ENCODE measurements at places on chromosomes 6 and 20.
A peak's percentile ranks its signal among the peaks of the same experiment; 100 is the strongest.

DNA sequence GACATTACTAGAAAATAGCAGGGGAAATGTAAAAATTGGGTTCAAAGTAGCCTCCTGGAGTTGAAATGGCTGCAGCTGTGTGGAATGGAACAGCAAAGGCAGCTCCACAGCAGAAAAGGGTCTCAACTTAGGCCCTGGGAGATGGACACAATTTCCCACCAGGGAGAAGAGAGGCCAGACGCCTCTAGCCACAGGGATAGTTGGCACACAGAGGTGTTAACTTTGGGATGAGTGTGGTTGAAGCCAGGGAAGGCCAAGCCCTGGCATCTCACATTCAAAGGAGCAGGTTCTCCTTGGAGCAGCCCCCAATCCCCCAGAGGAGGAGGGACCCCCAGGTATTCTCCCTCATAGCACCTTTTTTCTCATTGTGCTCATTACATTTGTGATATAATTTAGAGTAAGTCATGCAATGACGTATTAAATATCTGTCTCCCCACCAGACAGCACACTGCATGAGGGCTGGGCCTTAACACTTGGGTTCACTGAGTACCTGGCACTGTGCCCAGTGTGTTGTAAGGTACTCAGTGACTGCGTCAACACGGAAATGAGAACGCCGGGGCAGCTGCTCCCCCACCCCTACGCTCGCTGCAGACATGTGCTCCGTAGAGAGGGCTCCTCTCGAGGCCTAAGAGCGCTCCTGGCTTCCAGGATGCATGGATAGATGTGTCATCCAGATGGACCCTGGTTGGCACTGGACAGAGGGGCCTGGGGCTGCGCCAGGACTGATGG, 76.0 kb upstream of the CD93 start:
- peak; percentile 13 for DNase-seq

DNA sequence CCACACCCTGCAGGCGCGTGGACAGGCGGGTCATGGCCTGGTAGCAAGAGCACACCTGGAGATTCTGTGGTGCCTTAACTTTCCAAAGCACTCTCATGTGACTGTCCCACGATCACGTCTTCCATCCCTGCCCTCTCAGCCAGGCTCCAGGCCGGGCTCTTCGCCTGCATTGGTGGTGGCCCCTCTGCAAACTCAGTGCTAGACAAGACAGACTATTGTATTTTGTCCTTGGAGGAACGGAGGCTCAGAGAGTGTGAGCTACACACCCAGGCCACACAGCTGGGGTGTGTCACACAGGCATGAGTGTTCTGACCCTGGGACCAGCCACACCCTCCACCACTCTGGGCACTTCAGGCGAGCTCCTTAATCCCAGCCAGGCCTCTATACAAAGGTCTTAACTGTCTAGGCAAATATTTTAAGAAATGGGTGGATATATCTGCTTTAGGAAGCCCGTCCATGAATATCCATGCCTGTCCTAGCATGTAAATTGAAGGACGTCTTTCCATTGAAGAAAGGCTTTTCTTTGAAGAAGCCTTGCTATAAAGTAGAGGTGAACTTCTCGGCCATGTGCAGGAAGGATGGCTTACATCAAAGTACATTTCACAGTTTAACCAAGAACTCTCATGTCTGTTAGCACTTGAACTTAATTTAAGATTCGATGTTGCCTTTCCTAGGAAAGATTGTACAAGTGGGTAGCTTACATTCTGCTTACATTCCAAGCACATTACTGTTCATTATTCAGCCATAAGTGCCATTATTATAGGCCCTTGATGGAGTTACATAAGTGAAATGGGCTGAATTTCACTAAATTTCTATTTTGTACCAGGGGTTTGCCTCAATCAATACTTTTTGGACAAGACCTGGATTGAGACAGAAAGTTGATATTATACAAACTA, 263.9 kb downstream of the DLL1 start:
- DNase-seq: no peak

GRCh38 chr20:51661609-51662178, 106.5 kb downstream of the ATP9A start:
- DNase-seq: no peak

DNA sequence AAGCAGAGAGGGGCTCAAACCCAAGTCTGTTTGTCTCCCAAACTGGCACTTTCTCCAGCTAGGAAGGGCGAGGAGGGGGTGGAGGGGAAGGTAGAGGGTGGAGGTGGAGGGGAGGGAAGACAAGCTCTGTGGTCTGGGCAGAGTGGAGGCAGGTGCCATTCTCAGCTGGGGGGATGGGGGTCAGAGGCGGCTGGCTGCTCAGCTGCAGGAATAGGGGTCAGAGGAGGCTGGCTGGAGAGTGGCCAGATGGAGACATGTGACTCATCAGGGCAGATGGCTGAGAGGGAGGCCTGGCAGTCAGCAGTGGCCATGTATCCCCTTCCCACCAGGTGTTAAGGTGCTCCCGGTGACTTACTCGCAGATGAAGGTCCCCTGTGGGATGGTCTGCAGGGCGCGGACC, 3.5 kb upstream of the SLC44A4 start:
- no peak for DNase-seq

DNA sequence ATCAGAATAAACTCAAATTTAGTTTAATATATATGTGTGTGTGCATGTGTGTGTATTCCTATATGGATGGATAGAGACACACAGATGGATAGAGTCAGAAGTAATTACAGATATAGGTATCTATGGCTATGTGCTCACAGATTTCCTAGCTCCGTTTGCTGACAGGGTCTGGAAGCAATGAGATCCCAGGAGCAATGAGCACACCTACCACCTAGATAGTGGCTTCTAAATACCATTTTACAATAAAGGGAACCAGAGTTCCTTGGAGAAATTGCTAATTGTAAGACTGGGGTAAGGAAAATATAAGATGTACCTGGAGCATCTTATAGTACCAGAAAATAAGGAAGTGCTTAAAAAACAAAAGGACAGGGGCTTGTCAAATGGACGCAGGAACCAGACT, 196.2 kb upstream of the PRDM1 start:
- no peak for DNase-seq

DNA sequence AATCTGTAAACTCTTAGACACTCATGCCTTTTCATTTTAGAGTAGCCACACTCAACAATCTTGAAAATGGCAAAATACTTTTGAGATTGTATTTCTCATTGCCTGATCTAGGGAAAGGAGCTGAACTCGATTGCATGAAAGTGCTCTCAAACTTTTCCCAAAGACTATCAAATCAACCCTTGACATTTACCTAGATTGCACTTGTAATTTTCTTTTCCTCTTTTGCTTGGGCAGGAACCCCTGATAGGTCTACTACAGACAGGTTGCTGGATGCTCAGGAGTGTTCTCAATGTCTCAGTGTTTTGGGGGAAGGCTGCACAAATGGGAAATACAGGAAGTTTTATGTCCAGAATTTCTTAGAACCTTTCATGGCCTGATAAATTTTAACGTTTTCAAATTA, 468.0 kb upstream of the GJE1 start:
- DNase-seq: no peak

DNA sequence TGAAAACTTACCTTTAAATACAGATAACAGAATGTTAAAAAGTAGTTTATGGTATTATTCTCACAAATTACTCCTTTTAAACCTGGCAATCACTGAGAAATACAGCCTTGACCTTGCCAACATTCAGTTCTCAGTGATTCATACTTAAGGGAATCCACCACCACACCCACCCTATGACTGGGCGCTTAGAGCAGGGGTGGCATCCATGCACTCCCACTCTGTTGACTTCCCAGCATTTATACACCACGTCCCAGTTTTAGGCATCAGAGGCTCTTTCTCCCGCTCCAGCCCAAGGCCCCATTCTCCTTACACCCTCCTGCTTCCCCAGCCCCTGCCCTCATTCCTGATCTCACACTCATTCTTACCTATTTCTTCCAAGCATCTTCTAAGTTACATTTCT, 16.3 kb downstream of the TRAF3IP2 start:
- DNase-seq: no peak

DNA sequence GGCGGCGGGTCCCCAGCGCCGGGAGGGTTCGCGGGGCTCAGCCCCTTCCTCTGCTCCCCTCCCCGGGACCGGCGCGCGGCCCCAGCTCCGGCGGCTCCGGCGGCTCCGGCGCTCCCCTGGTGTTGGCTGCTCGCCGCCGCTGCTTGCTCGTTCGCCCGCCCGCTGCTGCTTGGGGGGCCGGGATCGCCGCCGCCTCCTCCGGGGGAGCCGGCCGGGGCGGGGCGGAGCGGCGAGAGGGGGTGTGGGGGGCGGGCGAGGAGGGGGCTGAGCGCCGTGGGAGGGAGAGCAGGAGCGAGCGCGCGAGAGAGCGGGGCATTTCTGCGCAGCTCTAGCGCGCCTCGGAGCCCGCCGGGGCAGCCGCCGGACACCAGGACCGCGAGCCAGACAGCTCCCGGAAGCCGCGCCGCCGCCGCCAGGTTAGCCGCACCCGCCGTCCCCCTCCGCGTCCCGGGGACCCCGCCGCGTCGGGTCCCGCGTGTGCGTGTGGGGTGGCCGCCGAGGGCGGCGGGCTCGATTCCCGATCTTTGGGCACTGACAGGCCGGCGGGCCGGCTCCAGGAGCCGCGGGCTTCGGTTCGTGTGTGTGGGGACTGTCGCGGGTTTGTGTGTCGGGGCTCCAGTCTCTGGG, 62.0 kb upstream of the EPB41L1 start:
- DNase-seq: no peak

DNA sequence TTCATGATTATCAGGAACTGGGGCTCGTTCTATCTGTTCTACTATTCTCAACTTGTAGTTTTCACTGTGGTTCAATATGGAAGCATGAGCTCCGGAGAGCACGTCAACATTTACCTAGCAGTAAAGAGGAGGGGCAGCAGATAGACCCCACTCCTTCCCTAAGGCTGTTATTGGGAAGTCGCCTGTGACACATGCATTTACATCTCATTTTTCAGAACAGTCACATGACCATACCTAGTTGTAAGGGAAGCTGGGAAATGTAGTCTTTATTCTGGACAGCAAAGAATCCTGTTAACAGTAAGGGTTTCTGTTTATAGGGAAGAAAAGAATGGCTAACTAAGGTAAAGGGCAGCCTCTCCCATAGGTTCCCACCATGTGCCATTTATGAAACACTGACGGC, 158.3 kb downstream of the ZFP64 start:
- DNase-seq: no peak

DNA sequence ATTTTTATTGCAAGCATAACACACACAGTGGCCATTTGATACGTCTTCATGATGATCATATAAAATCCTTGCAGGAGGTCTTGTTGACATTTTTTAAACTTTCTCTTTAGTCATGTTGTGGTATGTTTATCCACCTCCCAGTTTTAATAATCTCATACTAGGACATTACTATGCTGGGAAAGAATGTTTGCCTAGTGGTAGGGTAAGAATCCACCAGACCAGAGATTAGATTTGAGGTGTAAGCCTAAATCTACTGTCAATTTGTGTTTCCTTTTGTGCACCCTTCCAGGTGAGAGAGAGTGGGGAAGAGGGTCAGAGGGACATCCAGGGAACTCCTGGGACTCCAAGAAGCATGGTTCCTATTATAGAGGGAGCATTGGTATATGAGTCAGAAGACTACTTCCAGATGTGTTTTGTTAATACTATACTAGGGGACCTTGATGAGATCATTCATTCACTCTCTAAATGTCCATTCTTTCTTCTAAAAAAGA, 298.3 kb upstream of the SASH1 start:
- DNase-seq: no peak

DNA sequence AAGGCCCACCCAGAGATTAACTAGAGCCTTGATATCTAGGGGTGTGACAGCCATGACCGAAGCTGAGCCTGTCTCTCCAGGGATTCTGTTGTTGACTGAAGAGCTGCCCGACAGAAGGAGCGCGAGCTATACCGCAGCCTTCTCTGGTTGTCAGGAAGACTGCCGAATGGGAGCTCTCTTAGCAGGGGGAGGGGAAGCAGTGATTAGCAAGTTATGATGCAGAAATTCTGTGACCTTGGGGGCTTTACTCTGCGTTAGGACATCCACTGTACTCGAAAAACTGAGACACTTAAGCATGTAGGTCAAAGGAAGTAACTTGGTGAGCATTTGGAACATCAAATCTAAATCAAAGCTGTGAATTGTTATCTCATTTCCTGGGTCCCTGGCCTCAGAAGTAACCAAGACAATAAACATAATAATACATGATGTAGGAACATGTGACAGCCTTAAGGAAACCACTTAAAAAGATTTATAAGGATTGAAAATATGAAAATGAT, 84.7 kb downstream of the MAP3K4 start:
- peak; percentile 50 for DNase-seq

GRCh38 chr20:23094213-23094896, 8.2 kb upstream of the CD93 start:
- DNase-seq: no peak

GRCh38 chr20:64256282-64256935, 861 bp downstream of the PCMTD2 start:
- no peak for DNase-seq

- DNase-seq: no peak
These were observed 27.1 kb upstream of the KIAA1586 start for GRCh38 chr6:57019434-57019833.

- DNase-seq: no peak
These were observed 270.8 kb downstream of the BMP7 start for GRCh38 chr20:56995635-56996075.

DNA sequence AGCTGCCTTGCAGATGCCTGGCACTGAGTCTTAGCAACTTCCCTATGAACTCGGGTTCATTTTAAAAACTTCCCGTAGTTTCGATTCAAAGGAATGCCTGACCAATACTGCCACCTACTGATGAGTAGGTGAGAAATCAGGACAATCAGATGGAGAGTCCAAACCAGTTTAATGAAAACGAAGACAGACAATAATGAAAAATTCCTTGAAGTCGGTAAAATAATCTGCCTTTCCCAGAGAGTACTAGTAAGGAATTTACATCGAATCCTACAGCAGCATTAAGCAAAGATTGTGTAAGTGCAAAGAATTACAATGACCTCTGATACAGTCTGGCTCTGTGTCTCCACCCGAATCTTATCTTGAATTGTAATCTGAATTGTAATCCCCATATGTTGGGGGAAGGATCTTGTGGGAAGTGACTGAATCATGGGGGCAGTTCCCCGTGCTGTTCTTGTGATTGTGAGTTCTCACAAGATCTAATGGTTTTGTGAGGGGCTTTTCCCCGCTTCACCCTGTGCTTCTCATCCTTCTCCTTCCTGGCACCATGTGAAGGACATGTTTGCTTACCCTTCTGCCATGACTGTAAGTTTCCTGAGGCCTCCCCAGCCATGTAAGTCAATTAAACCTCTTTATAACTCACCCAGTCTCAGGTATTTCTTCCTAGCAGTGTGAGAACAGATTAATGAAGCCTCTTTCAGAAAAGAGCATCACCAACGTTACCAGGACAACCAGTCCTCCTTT, 134.4 kb downstream of the ARHGAP18 start:
- DNase-seq: no peak

DNA sequence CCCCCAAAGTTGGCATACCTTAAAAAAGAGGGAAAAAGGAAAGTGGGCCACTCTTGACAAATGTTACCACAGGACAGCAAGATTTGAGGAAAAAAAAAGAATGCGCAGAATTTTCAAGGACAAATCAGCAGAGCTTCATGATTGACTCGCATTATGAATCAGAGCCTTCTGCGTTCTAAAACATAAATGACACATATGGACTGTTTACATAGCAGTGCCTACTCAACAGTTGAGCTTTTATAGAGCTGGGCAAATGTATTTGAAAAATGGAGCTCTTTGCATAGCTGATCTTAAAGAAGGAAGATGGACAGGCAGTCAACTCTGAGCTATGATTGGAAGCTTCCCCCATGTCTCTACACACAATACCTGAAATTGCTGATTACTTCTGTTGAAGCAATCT, 213.2 kb upstream of the NT5E start:
- no peak for DNase-seq

All from effector memory CD4-positive, alpha-beta T cell (primary cell).